GM23248 (cell line): ENCODE measurements at places on chromosomes 4 and X.

GRCh38 chrX:41720125-41720779 lies 3.7 kb upstream of the GPR82 start:
- peak; percentile 5 for DNase-seq

- DNase-seq, result no peak
Observed at GRCh38 chrX:140092121-140092520, 126.8 kb upstream of the CXorf66 start.

DNA sequence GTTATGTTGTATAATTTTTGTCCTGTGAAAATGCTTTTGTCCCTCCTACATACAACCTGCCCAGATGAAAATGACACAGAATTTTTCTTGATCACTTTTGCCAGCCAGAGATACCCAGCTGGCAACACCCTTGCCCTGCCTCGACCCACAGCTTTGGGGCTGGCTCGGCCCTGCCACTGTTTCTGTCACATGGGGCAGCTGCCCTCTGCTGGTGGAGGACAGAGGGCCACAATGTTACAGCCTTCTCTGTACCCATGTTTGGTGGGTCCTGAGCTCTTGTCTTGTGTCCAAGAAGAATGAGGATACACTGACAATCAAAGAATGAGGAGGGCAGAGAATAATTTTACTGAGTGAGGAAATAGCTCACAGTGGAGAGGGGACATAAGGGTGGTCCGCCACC lies 31.1 kb downstream of the BMP15 start:
- DNase-seq, result peak; percentile 7

GRCh38 chr4:17544205-17544604 lies 29.2 kb downstream of the CLRN2 start:
- peak; percentile 54 for DNase-seq

- no peak for DNase-seq
Observed at GRCh38 chrX:34810916-34811315, 131.7 kb upstream of the FAM47B start.

GRCh38 chr4:2834001-2834921 lies 9.4 kb upstream of the ADD1 start:
- no peak for DNase-seq

DNA sequence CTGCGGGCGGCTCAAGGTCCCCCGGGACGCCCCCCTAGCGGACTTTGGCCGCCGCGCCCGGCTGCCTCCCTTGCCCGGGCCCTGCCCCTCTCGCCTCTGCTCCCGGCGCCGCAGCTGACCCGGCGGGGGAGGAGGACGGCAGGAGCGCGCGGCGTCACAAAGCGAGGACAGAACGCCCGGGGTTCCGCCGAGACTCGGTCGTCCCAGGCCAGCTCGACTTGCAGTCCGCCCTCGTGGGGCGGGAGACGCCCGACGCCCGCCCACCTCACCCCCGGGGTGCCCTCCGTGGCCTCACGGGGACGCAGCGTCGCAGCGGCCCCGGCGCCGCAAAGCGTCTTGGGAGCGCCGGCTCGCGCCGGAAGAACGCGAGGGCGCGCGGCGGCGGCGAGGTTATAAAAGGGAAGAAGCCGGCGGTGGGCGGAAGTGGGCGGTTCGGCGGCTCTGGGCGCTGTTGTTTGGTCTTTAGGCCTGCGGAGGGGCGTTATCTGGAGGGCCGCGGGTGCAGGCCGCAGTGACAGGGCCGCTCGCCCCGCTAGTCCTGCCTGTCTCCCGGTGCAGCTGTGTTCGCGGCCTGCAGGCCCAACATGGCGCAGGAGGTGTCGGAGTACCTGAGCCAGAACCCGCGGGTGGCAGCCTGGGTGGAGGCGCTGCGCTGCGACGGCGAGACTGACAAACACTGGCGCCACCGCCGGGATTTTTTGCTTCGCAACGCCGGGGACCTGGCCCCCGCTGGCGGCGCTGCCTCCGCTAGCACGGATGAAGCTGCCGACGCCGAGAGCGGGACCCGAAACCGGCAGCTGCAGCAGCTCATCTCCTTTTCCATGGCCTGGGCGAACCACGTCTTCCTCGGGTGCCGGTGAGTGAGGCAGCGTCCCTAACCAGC lies at the start of gene CDKN2AIP:
TSS of gene CDKN2AIP (plus strand) at position 423 of the 883 bp plus-strand sequence. CDS start at position 585, 162 bp downstream.
- DNase-seq, result peak; percentile 97

GRCh38 chrX:153381684-153382532 lies 19.2 kb downstream of the PNMA6E start:
- DNase-seq, result peak; percentile 89

DNA sequence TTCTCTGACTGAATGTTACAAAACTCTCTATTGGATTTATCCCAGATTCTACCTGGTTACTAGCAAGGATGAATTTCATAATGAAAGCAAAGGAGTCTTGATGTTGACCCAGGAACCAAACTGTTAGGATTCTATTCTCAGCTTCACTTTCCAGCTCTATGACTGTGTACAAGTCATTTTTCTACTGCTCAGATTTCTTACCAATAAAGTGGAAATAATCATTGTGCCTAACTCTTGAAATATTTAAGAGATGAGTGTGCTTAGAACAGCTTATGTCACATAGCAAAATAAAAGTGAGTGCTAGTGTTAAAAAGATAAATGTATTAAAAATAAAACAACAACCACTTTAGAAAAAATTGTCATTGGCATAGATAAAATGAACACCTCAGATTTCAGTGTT lies 45.6 kb downstream of the EPHA5 start:
- peak; percentile 5 for DNase-seq

DNA sequence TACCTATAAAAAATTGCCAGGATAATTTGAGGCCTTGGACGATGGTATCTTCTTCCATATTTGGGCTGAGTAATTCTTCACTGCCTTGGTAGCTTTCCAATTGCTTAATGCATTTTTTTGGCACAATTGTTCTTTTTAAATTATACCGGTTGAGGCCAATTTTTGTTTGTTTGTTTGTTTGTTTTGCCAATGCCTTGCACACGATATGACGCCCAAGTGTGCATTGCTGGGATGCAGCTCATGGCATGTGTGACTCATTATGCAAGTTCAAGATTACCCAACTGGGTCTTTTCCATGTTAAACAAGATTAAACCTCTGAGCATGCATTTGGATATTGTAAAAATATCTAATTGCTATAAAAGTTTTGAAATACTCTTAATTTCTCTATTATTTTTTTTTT lies 71.1 kb upstream of the KCNIP4 start:
- DNase-seq, result peak; percentile 80

GRCh38 chr4:39341075-39341725 lies 25.0 kb downstream of the RFC1 start:
- DNase-seq, result no peak

DNA sequence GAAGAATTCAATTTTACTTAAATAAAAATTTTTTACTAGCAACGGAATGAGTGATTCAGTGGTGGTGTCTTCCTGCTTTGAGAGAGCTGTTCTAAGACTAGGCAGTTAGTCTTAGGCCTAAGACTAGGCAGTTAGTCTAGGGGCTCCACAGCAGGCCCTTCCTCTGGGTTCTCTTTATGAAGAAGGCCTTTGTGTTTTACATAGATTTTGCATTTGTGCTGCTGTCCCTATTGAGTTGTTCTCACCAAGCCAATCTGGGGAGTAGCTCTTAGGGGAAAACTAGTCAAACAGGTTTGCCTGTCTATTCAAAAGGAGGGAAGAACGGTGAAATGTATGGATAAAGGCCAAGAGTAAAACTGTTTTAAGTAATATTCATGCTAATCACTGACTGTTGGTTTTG lies 7.6 kb downstream of the UGT8 start:
- DNase-seq, result no peak

DNA sequence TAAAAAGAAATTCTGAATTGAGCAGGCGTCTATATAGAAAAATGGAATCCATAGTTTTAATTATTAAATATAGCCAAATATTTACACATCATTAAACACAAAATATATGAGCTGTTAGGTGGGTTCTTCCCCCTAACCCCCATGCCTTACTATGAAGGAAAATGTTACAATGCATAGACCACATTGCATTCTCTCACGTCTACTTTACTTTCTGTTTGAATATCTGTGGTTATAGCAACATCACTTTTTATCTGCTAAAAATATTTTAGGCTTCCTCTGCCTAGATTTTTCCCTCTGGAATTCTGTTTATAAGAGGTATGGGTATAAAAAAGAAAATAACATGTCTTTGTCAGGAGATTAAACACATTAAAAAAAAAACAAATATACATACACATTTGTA lies 73.1 kb downstream of the MAML3 start:
- DNase-seq, result no peak

DNA sequence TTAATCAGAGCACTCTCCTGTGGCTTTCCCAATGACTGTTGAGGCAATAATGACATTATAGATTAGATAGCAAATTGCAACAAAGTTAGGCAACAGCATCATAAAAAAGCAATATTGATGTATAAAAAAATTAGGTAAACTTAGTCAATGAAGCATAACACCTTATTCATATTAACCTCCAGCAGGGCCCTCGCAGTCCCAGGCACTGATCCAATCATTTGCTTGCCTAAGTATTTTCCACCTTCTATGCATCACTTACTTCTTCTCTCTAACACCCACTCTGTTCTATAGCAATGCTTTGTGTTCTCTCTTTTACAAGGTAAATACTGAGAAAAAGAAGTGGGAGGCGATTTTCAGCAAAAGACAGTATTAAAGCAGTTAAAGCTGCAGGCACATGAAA lies 833.5 kb upstream of the ADGRL3 start:
- no peak for DNase-seq

DNA sequence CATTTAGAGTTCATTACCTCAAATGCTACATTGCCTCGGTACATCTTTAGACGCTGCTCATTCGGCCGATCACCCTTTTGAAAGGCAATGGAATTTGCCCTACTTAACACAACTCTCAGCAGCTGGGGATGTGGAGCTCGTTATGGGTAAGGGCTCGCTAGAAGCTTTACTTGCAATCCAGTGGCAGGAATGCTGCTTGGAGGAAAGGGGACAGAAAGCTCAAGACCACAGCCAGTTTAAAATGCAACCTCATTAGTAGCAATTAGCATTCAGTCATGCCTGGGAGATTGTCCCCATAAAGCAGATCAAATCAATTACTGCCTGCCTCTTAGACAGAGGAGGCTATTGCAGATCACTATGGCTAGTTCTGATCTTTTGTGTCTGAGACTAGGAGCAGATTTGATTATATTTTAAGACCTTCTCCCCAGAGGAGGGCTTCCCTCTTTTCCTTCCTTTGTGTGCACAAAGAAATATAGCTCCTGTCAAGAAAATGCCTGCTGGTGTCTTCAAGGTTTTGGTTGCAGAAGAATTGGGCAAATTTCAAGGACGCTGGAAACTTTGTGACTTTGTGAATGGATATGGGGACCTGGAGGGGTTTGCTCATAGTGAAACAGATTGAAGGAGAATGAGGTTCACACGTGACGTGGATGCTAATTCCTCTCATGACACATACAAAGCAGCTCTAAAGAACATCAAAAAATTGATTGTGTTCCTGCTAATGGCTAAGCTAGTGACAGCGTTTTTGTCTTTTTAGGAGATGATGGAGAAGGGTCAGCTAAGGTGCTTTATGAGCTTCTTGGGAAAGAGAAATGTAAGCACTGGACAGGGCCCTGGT lies 237.5 kb upstream of the GLRA2 start:
- no peak for DNase-seq

GRCh38 chr4:77308843-77309242 lies 151.8 kb downstream of the CCNG2 start:
- peak; percentile 71 for DNase-seq

GRCh38 chrX:44071847-44072551 lies 98.8 kb upstream of the NDP start:
- DNase-seq, result peak; percentile 70

GRCh38 chrX:45761920-45762319 lies 561.2 kb upstream of the DIPK2B start:
- DNase-seq, result no peak

DNA sequence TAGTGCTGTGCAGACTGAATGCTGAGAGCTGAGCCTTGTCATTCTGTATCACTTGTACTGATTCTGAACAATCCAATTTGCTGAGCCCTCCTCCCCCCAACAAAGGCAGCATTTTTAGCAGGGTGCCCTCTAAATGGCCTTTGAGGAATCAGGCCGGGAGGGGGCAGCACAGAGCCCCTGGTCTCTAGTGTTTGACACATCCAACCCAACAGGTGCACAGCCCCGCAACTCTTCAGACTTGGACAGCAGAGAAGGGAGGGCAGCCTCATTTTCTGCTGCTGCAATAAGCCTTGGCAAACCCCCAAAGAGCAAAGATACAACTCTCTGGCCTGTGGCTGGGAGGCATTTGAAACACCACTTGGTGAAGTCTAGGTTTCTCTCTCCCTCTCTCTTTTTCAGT lies 3.4 kb downstream of the ATP1B4 start:
- DNase-seq, result peak; percentile 15

- peak; percentile 77 for DNase-seq
Observed at GRCh38 chrX:100413229-100413628, 3.2 kb upstream of the PCDH19 start.

DNA sequence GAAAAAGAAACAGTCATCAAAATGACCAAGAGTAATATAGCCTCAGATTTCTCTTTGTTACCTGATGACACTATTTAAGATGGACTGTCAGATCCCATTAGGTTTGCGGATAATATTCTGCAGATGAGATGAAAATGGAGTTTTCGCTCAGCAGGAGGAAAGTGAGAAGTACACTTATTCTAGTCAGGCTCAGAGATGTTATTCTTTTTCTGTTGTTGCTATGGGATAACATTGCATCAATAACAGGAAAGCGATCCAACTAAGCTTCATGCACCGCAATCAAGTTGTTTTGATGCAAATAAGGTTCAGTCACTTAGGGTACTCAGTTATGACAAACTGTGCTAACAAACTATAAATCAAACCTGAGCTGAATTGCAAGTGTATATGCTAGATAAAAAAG lies 415.0 kb downstream of the CCSER1 start:
- no peak for DNase-seq

DNA sequence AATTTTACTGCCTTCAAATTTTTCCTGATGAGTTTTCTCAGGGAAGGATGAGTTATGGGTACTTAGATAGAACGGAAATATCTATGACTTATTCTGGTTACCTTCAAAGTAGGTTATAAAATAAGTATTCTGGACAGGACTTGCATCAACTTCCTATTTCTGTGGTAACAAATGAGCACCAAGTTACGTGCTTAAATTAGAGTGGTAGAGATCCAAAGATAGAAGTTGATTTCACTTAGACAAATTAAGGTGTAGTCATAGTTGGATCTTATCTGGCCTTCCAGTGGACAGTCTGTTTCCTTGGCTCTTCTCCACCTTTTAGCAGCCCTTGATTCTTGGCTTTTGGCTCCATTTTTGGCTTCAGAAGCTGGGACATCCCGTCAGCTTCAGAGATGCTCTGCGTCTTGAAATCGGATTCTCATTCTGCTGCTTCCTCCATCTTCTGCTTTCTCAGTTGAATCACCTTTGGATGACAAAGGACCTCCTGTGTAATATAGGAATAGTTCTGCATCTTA lies 109.9 kb downstream of the ZNF518B start:
- no peak for DNase-seq

DNA sequence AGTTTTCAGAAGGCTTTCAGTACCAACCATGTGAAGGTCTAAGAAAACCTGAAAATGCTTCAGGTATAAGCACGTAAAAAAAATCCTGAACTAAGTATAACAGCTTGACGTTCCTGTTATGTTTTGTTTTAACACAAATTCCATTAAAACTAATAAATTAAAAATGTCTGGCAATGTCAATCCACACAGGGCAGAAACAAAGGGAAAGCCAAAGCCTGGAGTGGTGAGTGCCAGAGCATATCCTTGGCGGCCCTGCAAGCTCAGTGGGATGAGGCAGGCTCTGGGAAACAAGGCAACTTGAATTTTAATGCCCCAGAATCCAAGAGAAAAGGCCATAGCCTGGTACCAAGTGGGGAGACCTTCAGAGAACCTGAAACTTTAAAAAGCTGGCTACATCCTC lies 78.2 kb downstream of the EPHA5 start:
- no peak for DNase-seq

GRCh38 chr4:83629945-83630721 lies 94.2 kb downstream of the GPAT3 start:
- peak; percentile 60 for DNase-seq

GRCh38 chr4:163195247-163195765 lies 28.6 kb upstream of the NAF1 start:
- no peak for DNase-seq
